ENCODE measurements at places on chromosomes 7 and 10. TPM values are rescaled to one million over a fixed set of nuclear protein-coding genes. Genes with fewer than 3 reads are reported as not detected.
A peak's percentile ranks its signal among the peaks of the same experiment; 100 is the strongest.

UMAD1 gene
- 19.2 TPM for total RNA-seq

ASZ1 gene
- total RNA-seq = 0.40 TPM

DNA sequence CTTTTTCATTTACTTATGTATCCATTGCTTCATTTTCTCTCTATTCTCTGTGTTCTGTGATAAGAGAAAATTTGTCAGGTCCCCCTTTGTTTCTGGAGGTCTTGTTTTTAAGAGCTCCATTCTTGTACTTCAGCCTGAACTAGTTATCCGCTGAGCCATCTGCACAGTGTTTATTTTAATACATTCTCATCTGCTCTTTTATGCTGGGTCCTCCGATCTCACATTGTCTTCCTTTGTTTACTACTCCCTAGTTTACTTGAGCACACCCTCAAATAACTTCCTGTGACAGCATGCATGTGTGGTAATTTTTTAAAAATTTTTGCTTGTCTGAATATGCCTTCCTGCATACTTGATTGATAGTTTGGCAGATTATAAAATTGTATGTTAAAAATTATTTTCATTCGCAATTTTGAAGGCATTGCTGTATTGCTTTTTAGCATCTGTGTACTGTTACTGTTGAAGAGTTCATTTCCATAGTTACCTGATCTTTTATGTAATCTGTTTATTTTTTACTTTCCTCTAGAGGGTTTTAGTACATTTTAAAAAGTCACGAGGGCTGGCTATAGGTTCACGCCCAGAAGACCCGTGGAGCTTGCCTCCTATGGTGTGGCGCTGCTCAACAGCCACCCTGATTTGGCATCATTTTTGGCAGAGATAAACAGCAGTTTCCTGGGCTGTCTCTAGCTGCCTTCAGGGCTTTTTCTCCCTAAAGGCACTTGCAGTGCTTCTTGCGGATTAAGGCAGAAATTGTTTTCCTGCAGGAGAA, 31.9 kb downstream of the RSBN1L start:
- no peak overlapping the region for H3K4me3 ChIP-seq
- no peaks in the 10 kb centered on the region for H3K27me3 ChIP-seq
- H3K4me1 ChIP-seq = peaks cover 5% of the 10 kb centered on the region
- peak overlapping the region; percentile 21 for H3K27ac ChIP-seq
- no peaks in the 10 kb centered on the region for H3K36me3 ChIP-seq

DNA sequence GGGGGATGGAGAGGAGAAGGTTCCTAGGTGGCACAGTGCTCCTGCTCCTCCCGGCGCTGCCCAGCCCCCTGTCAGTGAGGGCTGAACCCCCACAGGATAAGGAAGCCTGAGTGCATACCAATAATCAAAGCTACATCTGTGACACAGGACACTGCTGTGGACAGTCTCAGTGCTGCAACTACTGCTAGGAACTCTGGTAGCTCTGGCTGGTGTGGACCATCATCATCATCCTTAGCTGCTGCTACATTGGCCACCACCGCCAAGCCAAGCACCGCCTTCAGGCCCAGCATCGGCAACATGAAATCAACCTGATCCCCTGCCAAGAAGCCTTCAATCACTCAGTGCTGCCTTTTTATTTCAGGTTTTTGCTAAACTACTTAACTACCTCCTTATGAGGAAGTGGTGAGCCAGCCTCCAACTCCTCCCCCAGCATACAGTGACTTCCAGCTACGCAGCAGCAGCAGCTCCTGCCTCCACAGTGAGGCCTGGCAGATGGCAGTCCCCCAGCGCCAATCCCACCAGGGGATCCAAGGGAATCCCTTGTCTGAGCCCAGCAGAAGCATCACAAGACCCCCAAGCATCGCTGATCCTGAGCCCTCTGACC, 32.1 kb upstream of the SLC26A4 start:
- H3K4me1 ChIP-seq = no peaks in the 10 kb centered on the region
- H3K27ac ChIP-seq = no peak overlapping the region
- no peak overlapping the region for H3K4me3 ChIP-seq
- no peaks in the 10 kb centered on the region for H3K36me3 ChIP-seq

- H3K4me3 ChIP-seq = no peak overlapping the region
- H3K27me3 ChIP-seq = no peaks in the 10 kb centered on the region
- DNase-seq = no peak
- H3K36me3 ChIP-seq = no peaks in the 10 kb centered on the region
- H3K27ac ChIP-seq = no peak overlapping the region
Observed at GRCh38 chr7:17632384-17632783, 307.9 kb downstream of the SNX13 start.

NUDT13 gene
- 3.8 TPM for total RNA-seq

Measured in lung (tissue), 17 donors.